NCI-H187 treated with DMSO at 0.1 percent for 48 hours (cell line): ENCODE measurements at places on chromosomes 6 and 20.

DNA sequence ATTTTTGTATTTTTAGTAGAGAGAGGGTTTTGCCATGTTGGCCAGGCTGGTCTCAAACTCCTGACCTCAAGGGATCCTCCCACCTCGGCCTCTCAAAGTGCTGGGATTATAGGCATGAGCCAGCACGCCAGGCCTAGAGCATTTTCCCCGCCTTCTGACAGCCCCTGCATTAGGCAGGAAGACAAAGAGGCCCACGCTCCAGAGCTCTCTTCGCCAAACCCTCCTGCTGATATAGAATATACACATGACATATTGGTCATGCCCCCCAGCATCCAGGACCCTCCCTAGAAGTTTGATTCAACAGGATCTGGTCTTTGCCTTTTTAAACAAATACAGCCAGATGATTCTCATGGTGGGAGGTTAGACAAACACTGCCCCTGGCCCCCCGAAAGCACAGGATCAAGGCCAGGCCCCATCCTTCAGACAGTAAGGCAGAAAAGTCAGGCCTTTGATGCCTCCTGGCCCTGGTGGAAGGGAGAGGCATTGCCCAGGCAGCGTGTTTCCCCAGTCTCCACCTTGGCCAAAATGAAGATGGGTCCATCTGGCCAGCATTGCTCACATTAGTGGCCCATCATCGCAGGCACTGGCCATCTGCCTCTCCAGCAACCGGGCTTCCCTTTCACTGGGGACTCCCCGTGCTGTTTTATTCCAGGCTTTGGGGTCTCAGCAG is 4.4 kb downstream of the SULF2 start:
- no peak for DNase-seq

- DNase-seq = no peak
These were observed 147.6 kb downstream of the DTNBP1 start for GRCh38 chr6:15515226-15515625.

- no peak for DNase-seq
These were observed 165.4 kb downstream of the OGFRL1 start for GRCh38 chr6:71454056-71454455.

DNA sequence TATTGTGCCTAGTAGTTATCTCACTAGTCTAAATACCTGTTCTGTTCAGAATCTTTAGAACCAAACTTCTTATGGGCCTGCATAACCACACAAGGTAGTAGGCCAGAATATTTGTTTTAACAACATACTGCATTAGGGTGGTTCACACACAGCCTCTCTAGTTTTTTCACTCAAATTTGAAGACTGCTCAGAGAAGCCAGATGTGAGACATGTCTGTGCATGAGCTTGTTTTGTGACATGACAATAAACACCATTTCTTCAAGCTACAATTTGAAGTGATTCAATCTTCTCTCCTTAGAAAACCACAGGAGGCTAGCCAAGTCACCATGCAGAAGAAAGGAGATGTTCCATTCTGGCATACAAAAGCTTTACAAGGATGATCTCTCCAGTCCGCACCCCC is 135.6 kb downstream of the MMS22L start:
- no peak for DNase-seq

GRCh38 chr20:45138561-45139300 is 14.5 kb upstream of the WFDC12 start:
- DNase-seq = no peak

- no peak for DNase-seq
These were observed 105.1 kb downstream of the SNAP25 start for GRCh38 chr20:10323729-10324128.

DNA sequence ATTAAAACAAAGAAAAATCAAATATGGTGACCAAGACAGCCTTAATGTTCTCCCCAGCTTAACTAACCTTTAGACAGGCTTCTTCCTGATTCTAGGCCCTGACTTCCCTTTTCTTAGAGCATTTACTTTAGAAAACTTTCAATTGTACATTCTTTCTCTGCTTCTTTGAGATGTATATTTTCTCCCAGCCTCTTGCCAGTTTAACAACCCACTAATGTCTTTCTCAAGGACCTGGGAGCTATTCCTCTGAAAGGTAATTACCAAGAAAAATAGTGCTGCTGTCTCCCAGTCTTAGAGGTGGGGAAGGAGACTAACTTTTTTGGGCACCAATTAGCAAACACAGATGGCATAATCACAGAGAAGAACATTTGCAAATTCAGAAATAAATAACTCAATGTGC is 62.8 kb upstream of the KCNQ5 start:
- DNase-seq = no peak

DNA sequence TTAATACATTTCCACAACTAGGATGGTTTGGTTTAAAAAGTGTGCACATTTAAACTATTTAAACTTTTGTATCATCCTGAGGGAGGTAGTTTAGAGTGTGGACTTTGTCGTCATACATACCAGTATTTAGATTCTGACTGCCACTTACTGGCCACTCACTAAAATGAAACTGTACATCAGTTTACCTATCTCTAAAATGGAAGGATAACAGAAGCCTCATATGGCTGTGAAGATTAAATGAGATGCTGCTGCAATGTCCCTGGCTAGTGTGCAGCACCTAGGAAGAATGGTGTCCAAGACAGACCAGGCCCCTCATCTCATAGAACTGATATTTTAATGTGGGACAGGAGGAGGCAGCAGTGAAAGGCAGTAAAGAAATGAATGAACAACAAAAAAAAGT is 12.0 kb upstream of the PKIG start:
- DNase-seq = no peak

GRCh38 chr6:26088344-26088743 is 1.1 kb downstream of the HFE start:
- DNase-seq = no peak

GRCh38 chr6:114707081-114707620 is 364.3 kb upstream of the HS3ST5 start:
- no peak for DNase-seq

- no peak for DNase-seq
These were observed 714.8 kb downstream of the DHX35 start for GRCh38 chr20:39676857-39677391.

- no peak for DNase-seq
These were observed 41.6 kb downstream of the CGA start for GRCh38 chr6:87053312-87053711.

DNA sequence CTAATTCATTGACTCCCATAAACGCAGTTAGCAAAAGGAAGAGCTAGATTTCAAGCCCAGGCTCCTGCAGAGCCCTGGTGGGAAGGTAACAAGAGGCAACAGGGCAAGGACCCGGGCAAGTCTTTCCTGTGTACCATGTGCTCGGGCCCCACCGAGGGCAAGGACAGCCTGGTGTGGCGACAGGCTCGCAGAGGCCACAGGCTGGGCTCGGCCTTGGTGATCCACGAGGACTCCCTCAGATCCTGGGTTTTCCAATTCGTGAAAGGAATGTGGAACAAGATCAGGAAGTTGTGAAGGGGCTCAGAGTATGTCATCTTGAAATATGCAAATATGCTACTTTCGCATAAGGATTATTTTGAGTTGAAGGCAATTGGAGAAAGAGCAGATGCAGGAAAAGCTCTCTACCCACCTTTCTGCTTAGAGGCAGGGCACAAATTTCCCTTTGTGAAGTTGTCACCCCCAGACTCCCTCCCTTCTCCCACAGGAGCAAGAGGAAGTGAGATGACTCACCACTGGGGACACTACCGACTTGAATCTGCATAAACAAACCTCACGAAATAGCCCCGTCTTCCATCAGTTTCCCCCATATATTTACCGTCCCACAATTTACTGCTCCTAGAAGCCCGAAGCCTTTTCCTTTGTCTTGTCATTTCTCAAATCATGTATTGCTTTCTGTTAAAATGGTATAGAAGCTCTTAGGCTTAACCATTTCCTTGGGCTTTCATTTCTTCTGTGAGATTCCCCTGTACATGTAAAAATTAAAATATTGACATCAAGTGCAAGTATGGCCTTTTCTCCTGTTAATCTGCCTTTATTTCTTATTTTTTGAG is 79.0 kb downstream of the PSMG4 start:
- no peak for DNase-seq

GRCh38 chr6:99614430-99615186 is 8.0 kb downstream of the PRDM13 start:
- DNase-seq = no peak

DNA sequence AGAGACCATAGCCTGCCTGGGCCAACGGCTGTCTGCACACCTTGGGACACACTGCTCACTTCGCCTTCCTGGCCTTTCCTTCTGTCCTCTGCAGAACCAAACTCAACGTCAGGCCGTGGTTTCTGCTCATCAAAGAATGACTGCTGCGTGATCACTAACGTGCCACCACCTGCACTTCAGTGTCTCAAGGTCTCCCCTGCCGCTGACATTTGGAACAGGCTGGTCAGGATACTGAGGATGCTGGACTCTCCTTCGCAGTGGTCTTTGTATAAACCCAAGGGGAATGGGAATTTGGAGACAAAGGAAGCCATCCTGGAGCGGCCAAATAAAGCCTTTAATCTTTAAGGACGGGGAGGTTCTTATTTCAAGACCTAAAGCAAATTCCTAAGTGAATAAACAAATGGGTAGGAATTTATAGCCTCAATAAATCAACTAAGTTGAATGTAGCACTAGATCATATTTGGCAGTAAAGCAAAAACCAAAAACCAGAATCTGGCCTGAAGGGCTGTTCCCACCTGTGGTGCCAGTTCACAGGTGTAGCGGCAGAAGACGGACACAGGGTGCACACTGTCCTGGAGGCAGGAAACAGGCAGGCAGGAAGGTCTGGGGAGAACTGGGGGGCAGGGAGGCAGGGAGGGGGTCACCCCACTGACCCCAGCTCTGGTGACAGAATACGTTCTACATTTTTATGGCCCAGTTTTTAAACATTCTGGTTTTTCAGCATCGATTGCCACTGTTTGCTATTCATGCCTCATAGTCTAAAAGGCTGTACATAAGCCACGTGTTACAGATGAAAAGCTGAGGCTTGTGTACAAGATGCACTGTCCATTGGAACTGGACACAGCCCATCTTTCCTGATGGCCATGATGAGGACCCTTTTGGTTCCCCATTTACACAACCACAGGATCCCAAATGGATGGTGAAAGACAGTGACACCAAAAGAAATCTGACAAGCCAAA is 36.6 kb downstream of the ABHD12 start:
- no peak for DNase-seq

- DNase-seq = no peak
These were observed at the start of gene SLC17A9 for GRCh38 chr20:62952373-62952967. SLC17A9 (plus strand) TSS chr20:62952709; CDS start chr20:62952831, 122 bp downstream.

- DNase-seq = no peak
These were observed 34.9 kb downstream of the RNF24 start for GRCh38 chr20:3980260-3981131.

DNA sequence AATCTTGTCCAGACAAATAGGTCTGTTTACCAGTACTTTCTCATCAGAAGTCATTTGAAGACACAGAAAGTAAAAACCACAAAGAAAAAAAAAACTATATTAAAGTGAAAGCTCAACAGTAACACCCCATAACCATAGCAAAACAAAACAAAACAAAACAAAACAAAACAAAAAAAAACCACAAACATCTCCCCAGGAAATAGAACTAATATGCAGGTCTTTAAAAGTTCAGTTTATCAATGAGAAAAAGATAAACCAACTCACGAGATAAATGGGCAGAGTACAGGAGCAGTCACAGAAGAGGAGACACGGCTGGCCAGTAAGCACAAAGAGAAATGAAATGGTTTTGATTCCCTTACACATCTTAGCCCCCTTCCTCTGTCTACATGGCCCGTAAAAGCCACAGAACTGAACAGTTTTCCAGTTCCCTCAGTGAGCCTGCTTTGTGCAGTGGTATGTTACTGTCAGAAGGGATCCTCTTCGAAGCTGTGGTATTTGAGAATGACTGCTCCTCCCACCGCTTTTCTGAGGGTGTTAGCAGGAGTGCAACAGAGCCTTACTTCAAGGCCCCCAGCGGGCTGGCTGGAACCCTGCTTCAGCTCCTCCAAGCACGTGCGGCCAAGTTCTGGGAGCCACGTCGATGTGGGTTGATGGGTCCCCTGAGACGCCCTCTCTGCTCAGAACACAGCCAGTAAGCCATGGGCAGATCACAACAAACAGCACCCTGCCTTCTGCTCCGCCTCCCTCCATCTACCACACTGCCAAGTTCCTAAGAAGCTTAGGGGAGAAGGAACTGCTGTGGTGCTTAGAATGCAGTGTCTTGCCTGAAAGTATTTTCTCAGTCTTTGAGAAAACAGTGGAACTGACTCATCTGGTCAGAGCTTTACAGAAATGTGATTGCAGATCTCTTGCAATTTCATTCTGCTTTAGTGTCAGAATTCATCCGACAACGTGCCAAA is 14.0 kb downstream of the UST start:
- no peak for DNase-seq

GRCh38 chr6:123771126-123771525 is 32.5 kb upstream of the NKAIN2 start:
- DNase-seq = no peak

- no peak for DNase-seq
These were observed 31.3 kb downstream of the RARS2 start for GRCh38 chr6:87558446-87558845.

- no peak for DNase-seq
These were observed 142.9 kb upstream of the OLIG3 start for GRCh38 chr6:137637121-137637520.

DNA sequence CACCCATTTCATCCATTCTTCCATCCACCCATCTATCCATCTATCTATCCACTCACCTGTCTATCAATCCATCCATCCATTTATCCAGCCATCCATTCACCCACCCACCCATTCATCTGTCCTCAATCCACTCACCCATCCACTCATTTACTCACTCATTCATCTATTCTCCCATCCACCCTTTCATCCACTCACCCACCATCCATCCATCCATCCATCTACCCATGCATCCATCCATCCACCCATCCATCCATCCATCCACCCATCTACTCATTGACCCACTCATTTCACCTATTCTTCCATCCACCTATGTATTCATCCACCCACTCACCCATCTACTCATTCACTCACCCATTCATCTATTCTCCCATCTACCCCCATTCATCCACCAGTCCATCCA is 24.2 kb upstream of the PTGIS start:
- no peak for DNase-seq
